Stimulated activated CD4-positive, alpha-beta T cell treated with anti-CD3 and anti-CD28 coated beads, TNF-alpha, amount 100 ng/mL, for 1 hour (primary cell): ENCODE measurements at places on chromosomes 7 and 10.

GRCh38 chr10:3681642-3682554 lies 103.1 kb downstream of the KLF6 start:
- DNase-seq: no peak

GRCh38 chr10:35274498-35275060 lies 61.7 kb upstream of the CCNY start:
- no peak for DNase-seq

DNA sequence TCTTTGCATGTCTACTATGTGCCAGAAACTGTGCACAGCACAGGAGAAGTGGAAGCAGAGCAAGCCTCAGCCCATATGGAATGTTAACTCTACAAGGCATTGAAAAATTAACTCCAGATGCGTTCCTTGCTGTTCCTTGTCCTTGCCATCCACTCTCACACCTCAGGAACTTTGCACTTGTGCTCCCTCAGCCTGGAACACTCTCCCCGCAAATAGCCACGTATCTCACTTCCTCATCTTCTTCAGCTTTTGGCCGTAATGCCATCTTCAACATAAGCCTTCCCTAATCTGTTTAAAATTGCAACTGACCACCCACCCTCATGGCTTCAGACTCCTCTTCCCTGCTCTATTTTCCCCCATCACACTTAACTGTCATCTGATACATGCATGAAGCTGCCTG lies 83.2 kb upstream of the CAPZA2 start:
- no peak for DNase-seq

DNA sequence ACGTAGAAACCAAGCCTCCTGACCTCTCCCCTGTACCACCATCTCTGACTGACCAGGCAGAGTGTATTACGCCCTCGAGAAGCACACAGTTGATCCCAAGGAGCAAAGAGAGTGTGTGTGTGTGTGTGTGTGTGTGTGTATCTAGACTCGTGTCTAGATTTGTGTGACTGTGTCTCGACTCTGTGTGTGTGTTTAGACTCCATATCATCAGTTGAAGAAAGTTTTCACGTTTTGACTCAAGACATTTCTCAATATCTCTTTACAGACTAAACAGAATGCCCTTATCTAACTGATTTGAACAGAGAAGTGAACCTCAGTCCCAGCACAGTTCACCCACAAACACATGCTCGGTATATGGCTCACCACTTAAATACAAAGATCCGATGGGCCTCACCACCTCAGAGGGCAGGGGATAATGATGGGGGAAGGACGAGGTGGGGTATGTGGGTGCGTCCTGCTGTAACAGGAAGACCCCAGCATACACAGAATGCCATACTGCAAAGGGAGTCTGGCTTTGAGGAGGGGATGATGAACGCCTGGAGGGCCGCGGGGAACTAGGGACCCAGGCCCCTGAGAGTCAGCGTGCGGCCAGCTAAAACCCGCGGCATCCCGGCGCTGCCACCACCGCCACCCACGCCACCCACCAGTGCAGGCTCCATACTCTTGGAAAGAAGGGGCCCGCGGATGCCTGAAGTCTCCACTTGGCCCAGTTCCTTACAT lies 780 bp downstream of the ALDH18A1 start:
- DNase-seq: peak; percentile 14

- DNase-seq: no peak
Observed at GRCh38 chr10:112990271-112990670, 40.2 kb downstream of the TCF7L2 start.

- no peak for DNase-seq
Observed at GRCh38 chr7:127107601-127108007, 145.1 kb downstream of the GRM8 start.

DNA sequence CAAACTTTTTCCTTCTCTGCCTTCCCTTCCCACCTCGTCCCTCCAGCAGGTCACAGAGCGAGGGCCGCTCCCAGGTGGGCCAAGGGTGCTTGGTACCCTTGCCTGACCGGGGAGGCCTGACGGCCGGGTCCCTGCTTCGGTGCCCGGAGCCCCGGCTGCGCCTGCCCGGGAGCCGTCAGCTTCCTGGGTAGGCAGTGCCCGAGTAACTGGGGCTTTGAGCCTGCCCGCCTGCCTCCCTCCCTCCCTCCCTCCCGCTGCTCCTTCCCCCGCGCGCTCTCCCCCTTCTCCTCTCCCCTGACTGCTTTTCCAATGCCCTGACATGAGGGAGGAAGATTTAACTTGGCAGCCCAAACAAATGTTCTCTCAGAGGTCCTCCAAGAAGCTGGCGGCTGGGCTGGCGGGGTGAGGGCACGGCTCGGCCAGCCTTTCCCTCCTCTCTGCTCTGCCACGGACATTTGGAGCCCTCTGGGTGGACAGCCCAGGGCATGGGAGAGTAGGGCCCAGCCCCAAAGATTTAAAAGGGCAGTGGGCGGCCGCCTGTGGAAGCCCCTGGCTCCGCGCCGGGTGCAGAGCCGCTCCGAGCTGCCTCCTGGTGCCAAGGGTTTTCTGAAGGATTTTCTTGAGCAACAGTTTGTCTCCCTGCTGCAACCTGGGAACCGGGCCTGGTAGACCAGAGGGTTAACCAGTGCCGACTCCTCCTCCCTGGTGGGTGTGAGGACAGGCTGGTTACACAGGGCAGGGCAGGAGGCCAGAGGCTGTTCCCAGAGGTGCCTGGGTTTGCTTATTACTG lies 2.0 kb downstream of the ZMIZ1 start:
- no peak for DNase-seq

DNA sequence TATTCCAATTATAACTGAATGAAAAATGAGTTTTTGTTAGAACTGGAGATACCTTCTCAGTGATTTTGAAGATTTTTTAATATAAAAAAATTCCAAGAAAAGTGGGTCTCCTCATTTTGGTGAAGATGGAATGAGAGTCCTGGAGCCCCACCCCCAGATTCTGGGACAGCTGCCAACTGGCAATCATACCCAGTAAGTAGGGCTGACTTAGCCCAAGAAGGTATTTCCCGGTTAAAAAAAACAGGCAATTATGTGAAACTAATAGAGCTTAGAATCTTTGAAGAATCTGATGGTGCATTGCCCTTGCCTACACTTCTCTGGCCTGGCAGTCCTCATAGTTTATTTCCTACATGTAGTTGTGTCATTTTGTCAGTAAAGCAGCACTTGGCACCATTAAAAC lies 52.8 kb upstream of the VWDE start:
- no peak for DNase-seq
